Stimulated activated CD4-positive, alpha-beta T cell treated with anti-CD3 and anti-CD28 coated beads, Interleukin-2, amount 100 ng/mL, for 48 hours (primary cell): ENCODE measurements at places on chromosomes 11 and 22.

DNA sequence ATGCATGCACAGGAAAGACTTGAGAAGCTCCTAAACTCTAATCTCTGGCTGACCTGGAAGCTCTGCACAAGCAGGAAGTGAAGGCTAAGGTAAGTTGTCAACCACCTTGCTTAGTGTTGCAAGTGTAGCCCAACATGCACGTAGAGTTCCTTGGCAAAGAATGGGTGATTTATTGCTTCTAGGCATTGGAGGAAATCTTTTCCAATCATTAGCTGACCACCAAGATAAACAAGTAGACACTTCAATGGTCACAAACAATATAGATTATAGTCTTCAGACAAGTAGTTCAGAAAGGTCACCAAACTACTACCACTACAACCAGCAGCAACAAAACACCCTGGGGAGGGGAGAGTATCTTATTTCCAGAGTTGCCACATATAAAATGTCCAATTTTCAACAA is 105.6 kb downstream of the STK33 start:
- no peak for DNase-seq

DNA sequence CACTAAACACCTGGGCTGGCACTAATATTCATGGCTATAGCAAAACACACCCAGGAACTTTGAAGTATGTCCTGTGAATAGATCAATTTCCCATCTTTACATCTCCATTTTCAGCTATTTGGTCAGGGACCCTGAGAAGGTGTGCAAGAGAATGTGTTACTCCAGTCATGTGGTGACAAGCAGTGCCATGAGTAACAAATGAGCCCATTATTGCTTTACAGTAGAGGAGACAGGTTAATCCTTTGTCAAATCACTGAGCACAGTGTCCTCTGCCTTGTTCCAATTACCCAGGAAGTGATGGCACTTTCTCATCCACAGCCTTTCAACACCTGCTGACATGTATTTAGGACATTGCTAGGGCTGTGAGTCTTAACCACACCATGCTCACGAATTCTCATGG is 664.8 kb upstream of the API5 start:
- no peak for DNase-seq

DNA sequence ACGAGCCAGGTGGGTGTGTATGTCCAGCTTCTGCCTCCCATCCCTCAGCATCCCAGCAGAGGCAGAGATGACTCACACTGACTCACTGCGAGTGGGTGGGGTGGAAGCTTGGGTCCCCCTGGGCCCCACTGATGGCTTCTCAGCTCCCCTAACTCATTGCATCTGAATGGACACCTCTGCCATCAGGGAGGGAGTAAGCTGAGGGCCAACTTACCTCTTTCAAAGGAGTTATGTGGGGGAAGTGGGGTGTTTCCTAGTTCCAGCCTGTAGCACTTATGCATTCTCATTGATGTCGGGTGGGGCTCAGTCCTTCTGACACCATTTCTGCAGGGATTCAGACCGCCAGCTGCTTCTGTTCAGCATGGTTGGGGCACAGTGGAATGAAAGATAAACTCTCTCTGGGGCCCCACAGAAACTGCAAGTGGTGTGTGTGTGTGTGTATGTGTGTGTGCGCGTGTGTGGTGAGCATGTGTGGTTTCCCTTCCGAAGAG is 1425.8 kb downstream of the TBC1D22A start:
- DNase-seq = peak; percentile 4

- DNase-seq = no peak
Observed at GRCh38 chr22:32827049-32827602, 25.6 kb downstream of the TIMP3 start.

- no peak for DNase-seq
Observed at GRCh38 chr11:35358391-35358790, 61.0 kb downstream of the SLC1A2 start.

DNA sequence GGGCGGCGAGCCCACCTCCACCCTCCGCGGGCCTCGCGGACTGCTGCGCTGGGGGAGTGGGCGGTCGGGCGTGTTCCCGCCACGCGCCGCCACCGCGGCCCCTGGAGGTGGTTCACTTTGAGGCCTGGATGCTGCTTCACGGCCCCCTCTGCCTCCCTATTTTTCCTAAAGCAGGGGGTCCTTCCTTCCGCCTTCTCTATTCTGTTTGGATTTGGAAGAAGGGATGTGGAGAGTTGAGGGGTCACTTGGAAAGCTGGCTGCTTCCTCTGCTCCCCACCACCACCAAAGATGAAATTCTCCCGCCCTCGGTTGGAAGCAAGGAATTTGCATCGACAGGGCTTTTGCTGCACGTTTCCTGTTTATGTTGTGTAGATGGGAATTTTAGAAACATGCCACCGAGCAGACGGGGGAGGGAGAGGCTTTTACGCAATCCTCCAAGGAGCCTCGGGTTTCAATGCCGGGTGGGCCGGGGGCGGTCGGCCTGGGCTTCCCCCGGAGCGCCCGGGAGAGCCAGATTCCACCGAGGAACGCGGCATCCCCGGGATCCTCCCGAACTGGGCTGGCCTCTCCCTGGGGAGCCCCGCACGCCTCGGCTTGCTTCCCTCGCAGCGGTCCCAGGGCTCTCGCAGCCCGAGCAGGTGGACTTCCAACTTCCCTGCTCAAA is 403 bp upstream of the SBF2 start:
- no peak for DNase-seq

GRCh38 chr22:32661737-32662586 is 139.5 kb upstream of the TIMP3 start:
- no peak for DNase-seq

GRCh38 chr22:20127318-20127868 is 4.2 kb upstream of the ZDHHC8 start:
- DNase-seq = no peak

- DNase-seq = no peak
Observed at GRCh38 chr11:115181538-115181937, 322.7 kb downstream of the CADM1 start.

DNA sequence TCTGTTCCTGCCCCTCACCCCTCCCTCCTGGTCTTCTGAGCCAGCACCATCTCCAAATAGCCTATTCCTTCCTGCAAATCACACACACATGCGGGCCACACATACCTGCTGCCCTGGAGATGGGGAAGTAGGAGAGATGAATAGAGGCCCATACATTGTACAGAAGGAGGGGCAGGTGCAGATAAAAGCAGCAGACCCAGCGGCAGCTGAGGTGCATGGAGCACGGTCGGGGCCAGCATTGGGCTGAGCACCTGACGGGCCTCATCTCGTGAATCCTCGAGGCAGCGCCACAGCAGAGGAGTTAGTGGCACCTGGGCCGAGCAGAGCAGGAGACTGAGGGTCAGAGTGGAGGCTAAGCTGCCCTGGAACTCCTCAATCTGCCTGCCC is 941.8 kb downstream of the BRD1 start:
- DNase-seq = no peak

GRCh38 chr11:87173185-87174039 is 135.7 kb downstream of the TMEM135 start:
- DNase-seq = no peak

- DNase-seq = no peak
Observed at GRCh38 chr22:31646186-31647019, 15.6 kb downstream of the PISD start.

DNA sequence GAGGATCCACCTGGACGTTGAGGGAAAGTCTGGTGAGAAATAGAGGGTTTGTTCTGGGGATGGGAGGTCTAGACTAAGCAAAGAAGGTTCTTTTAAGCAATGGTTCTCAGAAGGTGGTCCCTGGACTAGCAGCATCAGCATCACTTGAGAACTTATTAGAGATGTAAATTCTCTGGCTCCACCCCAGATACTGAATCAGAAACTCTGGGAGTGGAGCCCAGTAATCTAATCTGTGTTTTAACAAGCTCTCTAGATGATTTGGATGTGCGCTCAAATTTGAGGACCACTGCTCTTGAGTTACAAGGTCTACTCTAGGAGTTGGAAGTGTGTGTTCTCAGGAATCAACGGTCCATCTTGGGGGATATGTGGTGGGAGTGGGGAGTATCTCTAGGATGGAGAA is 3.3 kb upstream of the ABCG4 start:
- no peak for DNase-seq
